ENCODE measurements at places on chromosomes 3 and 15.

DNA sequence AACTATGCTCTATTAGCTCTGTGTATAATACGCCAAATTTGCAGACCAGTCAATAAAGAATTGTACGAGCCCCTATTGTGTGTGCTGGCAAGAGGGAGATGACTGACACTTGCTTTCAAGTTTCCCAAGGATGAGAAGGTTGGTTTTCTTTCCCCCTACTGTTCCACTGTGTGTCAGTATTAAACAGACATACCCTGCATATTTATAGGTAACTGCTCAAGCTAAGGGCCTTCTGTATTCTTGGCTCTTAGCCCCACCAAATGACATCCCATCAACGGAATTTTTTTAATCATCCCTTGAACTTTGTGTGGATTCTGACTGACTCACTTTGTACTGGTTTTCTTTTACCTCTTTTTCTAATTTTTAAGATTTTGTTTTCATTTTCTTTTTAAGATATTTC lies 60.6 kb upstream of the GYG1 start:
- no peak for DNase-seq

GRCh38 chr3:20197775-20198174 lies 11.8 kb upstream of the SGO1 start:
- DNase-seq: no peak

DNA sequence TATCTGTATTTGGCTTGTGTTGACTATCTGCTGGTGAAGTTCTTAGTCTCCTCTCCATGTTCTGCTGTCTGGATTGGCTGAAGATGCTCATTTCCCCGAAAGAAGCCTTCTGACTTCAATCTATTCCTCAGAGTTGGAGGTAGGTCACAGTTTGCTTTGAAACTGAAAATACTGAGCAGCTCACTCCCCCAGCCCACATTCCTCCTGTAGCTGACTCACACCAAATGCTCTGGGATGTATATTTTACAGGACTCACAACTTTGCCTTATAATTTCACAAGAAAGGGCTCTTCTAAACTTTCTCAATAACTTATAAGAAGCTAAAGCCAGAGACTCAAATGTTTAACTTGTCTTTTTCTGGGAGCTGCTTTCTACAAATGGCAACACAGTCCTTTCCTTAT lies 36.3 kb upstream of the SNX4 start:
- DNase-seq: no peak

- peak; percentile 86 for DNase-seq
These were observed 6.3 kb upstream of the CDC25A start for GRCh38 chr3:48194446-48195071.

- DNase-seq: no peak
These were observed 122.9 kb upstream of the LIPC start for GRCh38 chr15:58308742-58309355.

DNA sequence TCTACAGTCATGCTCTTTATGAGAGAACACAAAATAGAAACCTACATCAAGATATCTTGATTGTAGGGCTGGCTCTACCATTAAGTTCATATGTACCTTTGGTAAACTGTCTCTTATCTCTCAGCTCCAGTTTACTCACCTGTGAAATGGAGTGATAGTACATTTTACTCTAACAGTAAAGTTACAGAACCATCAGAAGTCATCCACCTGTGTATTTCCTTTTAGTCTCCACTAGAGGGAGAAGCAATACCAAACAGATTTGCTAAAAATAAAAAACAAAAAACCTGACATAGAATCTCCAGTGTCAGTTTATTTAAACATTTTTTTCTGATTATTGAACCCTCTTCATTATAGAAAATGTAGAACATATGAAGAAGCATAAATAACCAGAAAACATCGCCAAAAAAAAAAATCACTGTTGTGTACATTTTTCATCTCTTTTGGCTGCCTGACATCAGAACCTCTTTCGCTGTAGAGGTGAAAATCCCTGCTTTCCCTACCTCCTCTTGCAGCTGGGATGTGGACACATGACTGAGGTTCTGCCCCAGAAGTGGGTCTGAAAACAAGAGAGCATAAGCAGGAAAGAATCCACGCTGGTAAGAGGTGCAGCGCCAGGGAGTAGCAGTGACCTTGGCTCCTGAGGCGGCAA lies 48.7 kb upstream of the WDR72 start:
- DNase-seq: no peak

DNA sequence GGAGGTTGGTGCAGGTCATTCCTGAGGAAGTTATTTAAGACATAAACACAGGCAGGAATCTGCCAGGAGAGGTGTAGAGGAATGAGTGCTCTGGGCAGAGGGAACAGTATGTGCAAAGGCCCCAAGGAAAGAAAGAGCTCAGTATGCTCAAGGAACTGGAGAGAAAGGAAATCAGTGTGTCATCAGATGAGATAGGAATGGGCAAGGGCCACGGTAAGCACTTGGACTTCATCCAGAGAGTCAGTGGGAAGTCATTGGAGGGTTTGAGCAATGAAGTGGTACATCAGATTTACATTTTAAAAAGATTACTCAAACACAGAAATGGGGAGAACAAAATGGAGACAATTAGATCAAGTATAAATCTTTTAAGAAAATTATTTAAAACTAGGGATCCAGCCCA lies 272.2 kb downstream of the ADAMTSL3 start:
- no peak for DNase-seq

GRCh38 chr15:66153549-66154415 lies 99.8 kb downstream of the MEGF11 start:
- no peak for DNase-seq

DNA sequence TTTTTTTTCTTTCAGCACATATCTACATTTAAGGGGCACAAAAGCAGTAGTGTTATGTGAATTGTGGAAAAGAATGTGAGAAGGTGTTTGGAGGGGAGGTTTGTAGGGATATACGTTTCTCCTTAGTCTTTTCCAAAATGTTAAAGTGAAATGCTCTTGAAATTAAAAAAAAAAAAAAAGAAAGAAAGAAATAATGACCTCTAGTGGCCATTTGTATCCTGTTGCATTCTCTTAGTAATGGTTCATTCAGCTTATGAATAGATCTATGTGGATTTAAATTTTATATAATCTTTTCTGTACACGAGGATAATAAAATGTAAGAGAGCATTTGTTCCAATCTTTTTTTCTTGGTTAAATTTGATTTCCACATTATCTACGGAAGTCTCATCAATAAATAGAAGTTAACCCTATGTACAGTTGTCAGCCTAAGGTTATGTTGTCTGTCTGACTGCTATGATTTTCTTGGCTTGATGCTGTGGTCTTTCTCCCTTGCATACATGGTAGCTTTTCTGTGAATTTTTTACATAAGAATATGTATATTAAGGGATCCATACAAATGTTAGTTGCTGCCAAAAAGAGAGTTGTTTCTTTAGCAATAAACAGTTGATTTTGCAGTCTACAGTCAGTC lies 1.7 kb downstream of the P2RY13 start:
- no peak for DNase-seq

DNA sequence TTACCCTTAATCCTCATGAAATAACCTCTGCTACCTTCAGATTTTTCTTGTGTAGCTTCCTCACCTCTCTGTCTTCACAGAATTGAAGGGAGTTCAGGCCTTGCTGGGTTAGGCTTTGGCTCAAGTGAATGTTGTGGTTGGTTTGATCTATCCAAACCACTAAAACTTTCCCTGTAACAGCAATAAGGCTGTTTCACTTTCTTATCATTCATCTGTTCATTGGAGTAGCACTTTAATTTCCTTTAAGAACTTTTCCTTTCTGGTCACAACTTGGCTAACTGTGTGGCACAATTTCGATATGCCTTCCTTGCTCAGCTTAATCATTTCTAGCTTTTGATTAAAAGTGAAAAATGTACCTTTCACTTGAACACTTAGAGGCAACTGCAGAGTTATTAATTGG lies 129.8 kb downstream of the NR1I2 start:
- DNase-seq: no peak

DNA sequence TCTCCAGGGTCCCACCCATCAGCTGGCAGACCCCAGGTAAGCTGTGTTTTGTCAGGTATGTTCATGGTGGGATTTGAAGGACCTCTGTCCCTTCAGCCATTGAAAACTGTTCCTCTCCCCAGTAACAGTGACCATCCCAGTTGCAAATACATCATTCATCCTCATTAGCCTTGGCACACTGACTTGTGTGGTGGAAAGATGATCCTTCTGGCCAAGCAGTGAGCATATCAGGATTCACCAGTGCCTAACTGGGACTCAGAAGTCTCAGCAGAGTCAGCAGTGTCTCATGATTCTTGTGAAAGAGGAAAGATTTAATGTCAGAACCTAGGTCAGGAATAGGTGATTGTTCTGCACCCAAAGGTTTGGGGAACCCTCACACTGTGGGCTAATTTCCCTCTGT lies 90.2 kb downstream of the DNAJB8 start:
- DNase-seq: no peak

DNA sequence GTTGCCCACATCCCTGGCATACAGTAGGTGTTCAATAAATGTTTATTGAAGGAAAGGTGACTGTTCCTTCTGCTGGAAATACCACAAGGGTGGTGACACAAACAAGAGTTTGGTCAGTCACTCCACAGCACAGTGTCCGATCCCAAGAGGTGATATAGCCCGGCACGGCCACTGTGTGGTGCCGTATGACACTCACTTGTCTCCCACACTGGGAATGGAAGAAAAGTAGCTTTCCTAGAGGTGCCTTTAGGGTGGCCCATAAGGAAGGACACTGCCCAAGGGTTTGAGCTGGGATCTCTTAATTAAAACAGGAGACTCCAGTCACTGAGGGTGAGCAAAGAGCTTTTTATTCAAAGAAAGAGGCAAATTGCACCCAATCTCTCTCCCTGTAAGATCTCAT lies 40.5 kb downstream of the TGM4 start:
- DNase-seq: peak; percentile 44

DNA sequence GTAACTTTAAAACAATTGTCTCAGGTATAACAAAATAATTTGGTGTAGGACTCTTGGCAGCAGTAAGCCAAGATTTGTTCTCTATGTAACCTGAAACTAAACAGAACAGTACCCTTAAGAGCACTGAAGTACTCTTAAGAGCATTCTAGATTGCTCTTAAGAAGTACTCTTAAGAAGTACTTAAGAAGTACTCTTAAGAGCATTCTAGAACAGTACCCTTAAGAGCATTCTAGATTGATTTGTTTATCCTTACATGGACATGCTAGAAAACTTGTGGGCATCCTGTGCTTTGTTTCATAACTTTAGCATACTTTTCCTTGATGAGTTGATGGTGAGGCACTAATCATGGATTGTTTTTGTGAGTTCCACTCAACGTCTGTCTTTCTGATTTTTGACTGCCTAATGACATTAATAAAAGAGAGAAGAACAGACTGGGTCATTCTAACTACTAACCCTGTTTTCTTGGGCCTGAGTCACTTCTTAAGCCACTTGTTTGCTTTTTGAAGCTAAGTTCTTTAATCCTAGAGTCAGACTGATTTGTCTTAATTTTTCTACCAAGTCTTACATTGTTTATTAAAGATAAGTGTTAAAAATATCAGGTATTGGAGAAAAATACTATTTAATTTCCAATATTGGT lies 57.2 kb upstream of the UTS2B start:
- DNase-seq: no peak

- DNase-seq: no peak
These were observed 32.1 kb downstream of the SLC22A14 start for GRCh38 chr3:38314112-38314763.

- DNase-seq: no peak
These were observed 531 bp downstream of the LZTFL1 start for GRCh38 chr3:45841420-45841756.

- no peak for DNase-seq
These were observed 4.3 kb downstream of the SNTN start for GRCh38 chr3:63656786-63657185.

- no peak for DNase-seq
These were observed 30.9 kb downstream of the C3orf18 start for GRCh38 chr3:50536471-50537180.

GRCh38 chr15:64111679-64112050 lies 15.9 kb downstream of the SNX1 start:
- no peak for DNase-seq

DNA sequence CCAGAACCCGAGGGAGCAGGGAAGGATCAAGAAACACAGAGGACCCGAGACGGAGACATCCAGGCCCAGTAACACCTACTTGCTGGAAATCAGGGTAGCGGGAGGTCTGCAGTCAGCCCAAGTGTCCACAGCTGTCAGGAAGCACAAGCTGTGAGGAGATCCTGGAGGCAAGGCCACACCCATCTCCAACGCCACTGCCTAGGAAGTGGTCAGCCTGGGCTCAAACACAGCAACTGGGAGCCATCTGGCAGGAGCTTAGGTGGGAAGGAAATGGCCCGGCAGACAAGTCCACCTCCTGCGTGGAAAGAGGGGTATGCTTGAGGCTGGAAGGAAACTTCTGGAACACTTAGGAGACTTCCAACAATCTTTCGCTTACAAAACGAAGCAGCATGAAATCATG lies 407.1 kb downstream of the VPS13C start:
- no peak for DNase-seq

DNA sequence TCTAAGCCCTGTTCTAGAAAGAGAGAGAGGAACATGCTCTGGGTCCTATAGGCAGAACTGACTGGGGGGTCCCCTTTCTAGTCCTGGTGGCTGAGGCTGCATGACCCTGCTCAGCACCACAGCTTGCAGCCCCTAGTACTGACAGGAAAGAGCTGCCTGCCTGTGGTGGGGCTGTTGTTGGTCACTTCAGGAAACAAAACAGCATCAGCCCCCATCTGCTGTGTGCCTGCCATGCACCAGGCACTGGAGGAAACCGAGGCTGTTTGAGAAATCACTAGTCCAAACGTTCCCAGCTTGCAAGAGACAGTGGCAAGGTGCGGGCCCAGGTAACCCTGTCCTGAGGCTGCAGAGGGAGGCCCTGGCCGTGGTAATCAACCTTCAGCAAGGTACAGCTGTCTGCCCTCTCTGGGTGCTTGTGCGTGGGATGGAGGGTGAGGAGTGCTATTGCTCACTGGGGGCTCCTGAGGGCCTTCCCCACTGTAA lies 90.6 kb downstream of the IQSEC1 start:
- DNase-seq: no peak

DNA sequence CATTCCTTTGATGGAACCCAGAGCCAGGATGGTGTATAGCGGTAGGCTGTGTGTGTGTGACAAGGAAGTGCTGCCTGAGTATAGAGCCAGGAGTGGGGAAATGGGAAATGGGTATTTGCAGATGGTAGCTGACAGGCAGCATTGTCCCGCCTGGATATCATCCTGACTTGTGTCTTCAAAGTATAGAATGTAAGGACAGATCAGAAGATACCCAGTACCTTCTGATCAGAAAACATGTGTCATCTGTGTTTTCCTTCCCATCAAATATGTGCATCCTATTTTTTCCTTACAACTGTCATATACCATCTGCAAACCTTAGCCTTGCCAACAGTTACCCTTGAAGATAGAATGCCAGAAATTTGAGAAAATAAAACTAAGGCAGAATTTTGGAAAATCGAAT lies 146.2 kb upstream of the CBLB start:
- DNase-seq: no peak

- DNase-seq: no peak
These were observed 850.0 kb downstream of the DIPK2A start for GRCh38 chr3:144821583-144821982.

DNA sequence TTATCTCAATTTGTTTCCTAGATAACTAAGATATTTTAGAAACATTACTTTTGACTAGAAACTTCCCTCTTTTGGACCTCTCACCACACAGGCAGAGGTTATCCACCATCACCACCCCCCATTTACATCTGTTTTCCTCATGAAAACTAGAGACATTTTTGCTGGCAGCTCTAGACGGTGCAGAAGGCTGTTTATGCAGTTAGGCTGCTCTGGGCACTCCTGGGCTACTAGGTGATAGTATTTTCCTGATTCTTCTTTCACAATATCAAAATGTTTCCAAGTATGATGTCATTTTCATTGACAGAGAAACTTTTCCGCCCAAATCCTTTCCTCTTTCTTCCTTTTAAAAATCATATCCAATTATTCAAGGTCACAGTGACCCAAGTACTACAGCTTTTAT lies 67.1 kb downstream of the PLOD2 start:
- no peak for DNase-seq

- DNase-seq: no peak
These were observed 2.8 kb upstream of the CLDND1 start for GRCh38 chr3:98525494-98525893.

All from WTC11 (cell line).